ENCODE measurements at places on chromosomes 12 and 14. TPM values are rescaled to one million over a fixed set of nuclear protein-coding genes. Genes with fewer than 3 reads are reported as not detected.

Gene FGD6
- 8.6 TPM for total RNA-seq

Gene KRT85
- total RNA-seq, result not detected

Gene GPR137C
- 0.41 TPM for total RNA-seq

Gene KRT73
- 65.6 TPM for total RNA-seq

Gene EIF2S3B
- 0.37 TPM for total RNA-seq

Gene SPTLC2
- 24.7 TPM for total RNA-seq

Gene SLC5A8
- total RNA-seq, result not detected

Gene CLMN
- total RNA-seq, result 6.8 TPM

Gene KRT2
- 1.7 TPM for total RNA-seq

GRCh38 chr14:106845286-106846087 is 1319.1 kb downstream of the TMEM121 start:
- peak; percentile 58 for DNase-seq

GRCh38 chr14:20460458-20461224 is 593 bp downstream of the PIP4P1 start:
- DNase-seq, result peak; percentile 77

- no peak for DNase-seq
These were observed 138.1 kb upstream of the NTF3 start for GRCh38 chr12:5293773-5294172.

- DNase-seq, result peak; percentile 84
These were observed 29.1 kb downstream of the NFYB start for GRCh38 chr12:104108755-104109445.

DNA sequence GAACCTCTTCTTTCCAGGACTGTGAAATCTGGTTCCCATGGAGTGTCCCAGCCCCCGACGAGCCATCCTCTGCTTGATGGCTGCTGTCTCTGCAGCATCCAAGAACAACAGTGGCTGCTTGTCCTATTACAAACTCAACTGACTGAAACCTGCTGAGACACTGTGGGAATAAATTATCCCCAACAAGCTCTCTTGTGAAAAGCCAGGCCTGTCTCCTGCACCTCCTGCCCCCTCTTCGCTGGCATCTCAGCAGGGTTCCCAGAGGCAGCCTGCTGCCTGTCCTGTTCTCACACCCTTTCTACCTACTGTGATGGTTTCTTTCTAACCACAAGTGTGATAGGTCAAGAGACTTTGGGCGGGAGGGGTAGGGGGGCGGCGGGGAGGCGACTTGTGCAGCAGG is 180.2 kb downstream of the TSPAN9 start:
- no peak for DNase-seq

DNA sequence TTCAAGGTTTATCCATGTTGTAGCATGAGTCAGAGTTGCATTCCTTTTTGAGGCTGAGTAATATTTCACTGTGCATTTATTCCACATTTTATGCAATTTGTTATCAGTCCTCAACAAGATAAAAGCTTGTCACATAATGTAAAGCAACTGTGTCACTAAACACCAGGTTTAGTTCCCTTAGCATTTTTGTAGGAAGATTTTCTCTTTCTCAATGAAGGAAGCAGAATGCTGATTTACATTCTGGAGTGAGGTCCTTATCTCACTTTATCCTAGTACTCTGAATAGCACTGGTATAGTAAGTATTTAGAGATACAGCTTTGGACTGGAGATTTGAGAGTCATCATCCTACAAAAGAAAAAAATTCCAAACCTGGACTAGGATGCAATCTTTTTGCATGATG is 9.8 kb upstream of the EXD2 start:
- no peak for DNase-seq

DNA sequence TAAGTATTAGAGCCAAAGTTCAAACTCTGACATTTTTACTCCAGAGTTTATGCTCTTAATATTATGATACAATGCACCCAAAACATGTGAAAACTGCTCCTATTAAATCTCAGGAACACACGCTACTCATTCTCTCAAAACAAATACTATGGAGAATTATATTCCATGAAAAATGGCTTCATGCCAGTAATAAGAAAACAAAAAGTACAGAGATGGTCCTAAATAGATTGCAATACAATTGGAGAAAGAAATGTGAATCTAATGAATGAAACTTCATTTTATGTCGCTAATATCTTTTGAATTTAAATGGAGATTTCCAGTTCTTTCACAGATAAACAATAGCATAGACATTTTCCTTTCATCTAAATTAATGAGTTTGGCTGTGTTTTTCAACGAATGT is 384.3 kb downstream of the ADAMTS20 start:
- DNase-seq, result no peak

- no peak for DNase-seq
These were observed 1646.2 kb upstream of the FLRT2 start for GRCh38 chr14:83883732-83884131.

GRCh38 chr12:112979041-112979680 is 842 bp downstream of the OAS2 start:
- peak; percentile 49 for DNase-seq

DNA sequence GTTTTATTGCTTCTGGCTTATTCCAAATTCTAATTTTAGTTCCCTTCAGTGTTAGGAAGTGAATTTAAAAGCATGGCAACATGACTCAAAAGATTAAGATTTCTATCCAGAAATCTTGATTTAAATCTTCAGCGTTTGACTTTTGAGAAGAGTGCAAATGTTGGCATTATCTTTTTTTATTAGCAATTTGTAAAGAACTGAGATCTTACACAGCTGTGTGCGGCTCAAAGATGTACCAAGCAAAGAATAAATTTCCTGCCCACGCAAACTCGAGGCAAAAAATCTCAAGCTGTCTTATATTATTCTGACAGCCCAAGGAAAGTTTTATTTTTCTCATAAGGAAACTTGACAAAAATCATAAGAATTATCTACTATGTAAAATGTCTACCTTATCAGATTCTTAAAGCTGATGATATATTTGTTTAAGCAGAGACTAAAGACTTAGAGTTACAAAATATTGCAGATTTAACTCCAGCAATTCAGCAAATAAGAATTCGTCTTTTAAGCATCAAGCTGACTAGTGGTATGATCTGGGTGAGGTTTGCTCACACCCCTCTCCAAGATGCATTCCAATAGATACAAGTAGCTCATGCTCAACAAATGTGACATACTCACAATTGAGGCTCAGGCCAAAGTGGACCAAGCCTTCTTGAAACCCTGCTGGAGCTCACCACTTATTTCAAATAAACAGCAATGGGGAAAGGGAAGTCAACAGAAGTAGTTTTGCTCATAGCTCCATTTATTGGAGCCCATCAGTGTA is 47.4 kb upstream of the POC1B start:
- no peak for DNase-seq

DNA sequence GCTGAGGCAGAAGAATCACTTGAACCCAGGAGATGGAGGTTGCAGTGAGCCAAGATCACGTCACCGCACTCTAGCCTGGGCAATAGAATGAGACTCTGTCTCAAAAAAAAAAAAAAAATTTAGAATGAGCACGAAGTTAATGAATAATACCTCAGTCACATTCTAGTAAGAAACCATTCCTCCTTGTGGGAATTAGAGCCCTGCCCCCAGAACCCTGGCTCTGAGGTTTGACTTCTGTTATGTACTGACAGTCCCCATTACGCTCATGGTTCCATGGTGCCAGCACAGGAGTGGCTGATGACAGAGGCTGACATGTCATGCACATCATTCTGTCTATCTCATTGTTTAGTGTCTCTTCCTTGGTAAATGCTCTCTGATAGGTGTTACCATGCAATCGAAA is 132.6 kb upstream of the FGD4 start:
- DNase-seq, result no peak

DNA sequence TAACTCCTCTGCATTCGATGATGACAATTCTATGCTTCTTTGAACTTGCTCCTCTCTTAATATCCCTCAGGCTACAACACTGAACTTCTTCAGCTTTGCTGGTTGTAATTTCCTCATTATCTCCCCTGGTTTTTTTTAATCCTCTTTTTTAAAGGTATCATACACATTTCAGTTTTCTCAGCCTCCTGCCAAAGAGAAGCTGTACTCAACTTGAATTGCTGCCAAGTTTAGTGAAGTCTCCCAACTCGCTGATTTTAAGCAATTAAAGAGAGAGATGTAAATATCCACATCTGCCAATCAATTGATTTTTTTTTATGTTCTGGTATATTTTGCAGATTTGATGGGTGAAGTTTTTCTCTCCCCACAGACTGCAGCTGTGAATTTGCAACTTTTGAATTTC is 817.8 kb downstream of the GALC start:
- no peak for DNase-seq

DNA sequence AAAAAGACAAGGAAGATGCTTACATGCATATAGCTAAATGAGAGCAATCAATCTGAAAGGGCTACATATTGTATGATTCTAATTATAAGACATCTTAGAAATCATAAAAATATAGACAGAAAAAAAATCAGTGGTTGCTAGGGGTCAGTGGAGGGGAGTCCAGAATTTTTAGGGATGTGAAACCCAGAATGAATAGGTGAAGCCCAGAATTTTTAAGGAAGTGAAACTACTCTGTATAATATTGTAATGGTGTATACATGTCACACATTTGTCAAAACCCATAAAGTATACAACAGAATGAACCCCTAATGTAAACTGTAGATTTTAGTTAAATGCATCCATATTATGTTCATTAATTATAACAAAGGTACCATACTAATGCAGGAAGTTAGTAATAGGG is 713.2 kb downstream of the FLRT2 start:
- DNase-seq, result no peak

DNA sequence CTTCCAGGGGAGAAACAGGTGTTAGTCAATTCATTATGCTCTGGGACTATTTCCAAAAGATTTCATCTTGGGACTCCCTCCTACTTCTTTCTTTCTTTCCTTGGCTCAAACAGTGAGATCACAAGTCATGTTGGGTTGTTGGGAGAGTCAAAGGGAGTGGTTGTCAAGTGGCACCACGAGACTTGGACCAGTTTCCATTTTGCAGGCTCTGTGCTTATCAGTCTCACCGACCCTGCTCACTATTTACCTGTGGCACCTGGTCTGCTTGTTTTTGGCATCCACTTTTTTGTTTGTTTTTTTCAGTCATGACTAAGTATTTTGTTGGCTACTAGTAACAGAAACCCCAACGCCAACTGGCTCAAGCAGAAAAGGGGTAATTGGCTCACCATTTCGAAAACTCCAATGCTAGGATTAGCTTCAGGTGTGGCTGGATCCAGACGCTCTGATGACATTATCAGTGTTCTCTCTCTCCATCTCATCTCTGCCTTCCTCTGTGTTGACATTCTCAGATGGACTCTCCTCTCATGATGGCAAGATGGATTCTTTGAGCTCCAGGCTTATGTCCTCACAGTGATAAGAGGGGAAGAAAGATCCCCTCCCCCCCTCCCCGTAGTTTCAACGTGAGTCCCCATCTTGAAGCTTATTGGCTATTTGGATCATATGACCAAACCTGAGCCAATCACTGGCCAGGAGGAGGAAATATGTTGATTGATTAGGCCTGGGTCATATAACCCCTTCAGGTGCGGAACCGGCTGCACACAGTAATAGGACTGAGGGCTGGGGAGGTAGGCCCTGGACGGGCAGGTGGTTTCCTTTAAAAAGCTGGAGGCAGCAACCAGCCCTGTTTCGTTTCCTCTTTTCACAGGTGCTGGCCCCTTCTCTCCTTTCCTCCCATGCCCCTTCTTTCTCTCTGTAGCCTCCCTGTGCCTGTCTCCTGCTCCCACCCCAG is 84.2 kb downstream of the AACS start:
- no peak for DNase-seq

DNA sequence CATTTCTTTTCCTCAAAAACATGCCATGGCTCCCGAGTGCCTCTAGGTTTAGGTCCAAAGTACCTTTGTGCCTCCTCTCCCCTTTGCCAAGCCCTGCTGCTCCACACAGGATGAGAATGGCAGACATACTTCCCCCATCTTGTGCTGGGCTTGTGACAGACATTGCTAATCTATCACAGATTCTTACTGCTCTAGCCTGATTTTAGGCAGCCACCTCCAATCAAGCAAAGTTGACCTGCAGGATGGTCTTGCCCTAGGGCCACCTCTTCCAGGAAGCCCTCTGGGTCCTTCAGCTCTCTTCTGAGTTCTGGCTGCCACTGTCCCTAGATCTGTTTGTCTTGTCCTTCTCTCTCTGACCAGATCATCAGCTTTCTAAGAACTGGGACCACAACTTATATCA is 20.5 kb downstream of the FOXN4 start:
- no peak for DNase-seq

DNA sequence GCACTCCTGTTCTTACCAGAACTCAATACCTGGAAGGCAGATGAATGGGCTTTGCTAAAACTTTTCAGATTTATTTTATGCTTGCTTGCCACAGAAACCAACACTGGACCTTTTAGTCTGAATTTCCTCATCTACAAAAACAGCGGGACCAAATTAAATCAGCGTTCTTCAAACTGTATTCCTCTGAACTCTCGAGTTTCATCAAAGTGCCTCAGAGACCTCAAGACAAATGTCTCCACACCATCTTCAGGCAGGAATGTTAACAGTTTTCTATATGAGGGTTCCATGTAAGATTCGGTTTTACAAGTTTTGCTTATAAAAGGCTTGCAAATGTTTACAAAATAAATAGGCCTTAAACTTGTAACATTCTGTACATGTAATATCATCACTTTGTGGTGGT is 74.6 kb downstream of the MED13L start:
- DNase-seq, result no peak

DNA sequence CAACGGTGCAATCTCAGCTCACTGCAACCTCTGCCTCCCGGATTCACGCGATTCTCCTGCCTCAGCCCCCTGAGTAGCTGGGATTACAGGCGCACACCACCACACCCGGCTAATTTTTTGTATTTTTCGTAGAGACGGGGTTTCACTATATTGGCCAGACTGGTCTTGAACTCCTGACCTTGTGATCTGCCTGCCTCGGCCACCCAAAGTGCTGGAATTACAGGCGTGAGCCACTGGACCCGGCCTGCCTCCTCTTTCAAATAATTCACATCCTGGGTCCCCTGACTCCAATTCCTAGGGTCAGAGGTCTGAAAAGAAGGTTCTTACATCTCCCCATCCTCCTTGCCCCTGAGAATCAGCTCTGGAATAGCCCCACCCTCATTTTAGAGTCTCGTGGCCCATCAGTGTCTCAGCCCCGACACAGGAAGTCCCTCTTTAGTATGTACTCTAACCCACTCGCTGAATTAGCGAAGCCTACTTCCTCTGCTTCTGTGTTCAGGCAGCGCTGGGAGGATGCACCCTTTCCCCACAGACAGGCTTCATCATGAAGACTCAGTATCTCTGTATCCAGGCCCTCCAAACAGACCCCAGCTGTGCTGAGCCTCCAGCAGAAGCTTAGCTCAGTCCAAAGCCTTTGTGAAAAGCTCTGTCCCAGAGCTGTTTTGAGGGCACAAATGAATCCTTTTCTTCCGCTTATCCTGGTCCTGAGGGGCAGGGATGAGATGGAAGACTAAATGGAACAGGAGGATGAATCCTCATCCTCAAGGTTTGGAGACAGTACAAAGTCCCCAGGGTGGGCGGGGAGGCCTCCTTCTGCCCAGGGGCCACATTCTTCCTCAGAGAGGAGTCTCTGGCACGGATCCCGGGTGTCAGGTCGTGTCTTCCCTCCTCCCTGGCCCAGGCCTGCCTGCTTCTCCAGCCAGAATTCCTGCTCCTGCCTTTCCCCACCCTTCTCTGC is 3.5 kb downstream of the LPAR5 start:
- DNase-seq, result peak; percentile 63

GRCh38 chr14:91159906-91160305 is 46.0 kb downstream of the DGLUCY start:
- DNase-seq, result no peak

- DNase-seq, result no peak
These were observed 13.4 kb upstream of the OAS2 start for GRCh38 chr12:112964915-112965314.

Measured in naive thymus-derived CD4-positive, alpha-beta T cell (primary cell).